ENCODE measurements at places on chromosomes 5 and 9.

DNA sequence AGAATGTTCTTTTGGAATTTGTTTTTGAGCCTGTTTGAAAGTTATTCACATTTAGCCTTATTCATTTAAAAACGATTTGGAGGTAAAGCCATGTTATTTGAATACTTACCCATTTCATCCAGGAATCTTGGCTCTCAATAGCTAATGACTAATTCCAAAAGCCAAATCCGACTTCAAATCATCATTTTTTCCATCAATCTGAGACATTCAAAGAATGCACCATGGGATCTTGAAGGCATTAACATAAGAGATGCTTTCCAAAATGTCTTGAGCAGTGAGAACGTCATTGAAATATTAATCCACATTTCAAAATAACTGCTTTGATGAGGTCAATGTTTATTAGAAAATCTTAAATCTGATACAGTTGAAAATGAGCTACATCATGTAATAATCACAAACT, 617.0 kb upstream of the RORB start:
- DNase-seq = no peak

- DNase-seq = no peak
These were observed 161.2 kb downstream of the C9orf50 start for GRCh38 chr9:129459547-129460322.

GRCh38 chr5:176879663-176880361, 19.3 kb downstream of the HK3 start:
- DNase-seq = no peak

DNA sequence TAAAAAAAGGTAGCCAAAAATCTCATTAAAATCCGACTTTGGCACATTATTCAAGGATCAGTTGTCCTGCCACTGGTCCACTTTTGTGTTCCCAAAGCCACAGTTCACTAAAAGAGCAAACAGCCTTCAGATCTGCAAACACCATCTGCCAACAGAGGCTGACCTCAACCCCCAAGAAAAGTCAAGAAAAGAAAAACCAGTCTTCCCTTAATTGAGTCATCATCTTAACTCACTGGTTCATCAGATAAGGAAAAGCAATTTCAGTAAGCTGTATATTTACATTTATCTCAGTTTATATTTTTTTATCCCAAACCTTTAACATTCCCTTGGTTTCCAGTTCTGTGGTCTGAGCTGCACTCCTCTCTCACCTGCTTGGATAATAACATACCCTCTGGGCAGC, 21.2 kb downstream of the RASEF start:
- DNase-seq = no peak

DNA sequence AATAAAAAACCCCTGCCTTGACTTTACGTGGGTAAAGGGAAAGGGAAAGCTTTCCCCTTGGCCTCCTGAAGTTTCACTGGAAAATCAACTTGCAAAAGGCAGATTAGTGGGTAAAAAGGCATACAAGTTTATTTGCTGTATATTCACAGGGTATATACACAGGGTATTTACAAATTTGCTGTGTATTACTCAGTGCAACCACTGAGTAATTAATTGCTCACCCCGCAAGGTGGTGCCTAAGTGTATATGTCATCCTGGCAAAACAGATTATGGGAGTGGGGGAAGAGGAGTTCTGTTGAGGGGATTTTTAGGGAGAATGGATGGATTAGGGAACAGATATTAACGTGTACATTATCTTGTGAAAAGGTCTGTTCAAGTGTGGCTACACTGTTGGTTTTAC, 7.1 kb upstream of the RARS1 start:
- no peak for DNase-seq

DNA sequence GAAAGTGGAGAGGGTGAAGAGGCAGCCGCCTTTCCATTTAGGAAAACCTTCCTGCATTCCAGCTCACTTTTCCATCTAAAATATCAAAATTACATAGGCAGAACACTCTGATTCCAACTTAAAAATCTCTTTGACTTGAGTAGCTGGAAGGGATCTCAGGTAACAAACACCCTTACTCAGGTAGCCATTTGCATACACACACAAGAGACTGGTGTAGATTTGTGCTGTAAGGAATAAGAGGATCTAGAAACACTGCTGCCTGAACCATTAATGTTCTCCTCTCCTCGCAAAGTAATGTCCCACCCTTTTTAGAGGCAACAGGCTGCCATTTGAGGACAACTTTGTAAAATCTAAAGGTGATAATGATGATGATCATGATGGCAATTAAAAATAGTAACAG, 53.5 kb downstream of the BNC2 start:
- DNase-seq = no peak

DNA sequence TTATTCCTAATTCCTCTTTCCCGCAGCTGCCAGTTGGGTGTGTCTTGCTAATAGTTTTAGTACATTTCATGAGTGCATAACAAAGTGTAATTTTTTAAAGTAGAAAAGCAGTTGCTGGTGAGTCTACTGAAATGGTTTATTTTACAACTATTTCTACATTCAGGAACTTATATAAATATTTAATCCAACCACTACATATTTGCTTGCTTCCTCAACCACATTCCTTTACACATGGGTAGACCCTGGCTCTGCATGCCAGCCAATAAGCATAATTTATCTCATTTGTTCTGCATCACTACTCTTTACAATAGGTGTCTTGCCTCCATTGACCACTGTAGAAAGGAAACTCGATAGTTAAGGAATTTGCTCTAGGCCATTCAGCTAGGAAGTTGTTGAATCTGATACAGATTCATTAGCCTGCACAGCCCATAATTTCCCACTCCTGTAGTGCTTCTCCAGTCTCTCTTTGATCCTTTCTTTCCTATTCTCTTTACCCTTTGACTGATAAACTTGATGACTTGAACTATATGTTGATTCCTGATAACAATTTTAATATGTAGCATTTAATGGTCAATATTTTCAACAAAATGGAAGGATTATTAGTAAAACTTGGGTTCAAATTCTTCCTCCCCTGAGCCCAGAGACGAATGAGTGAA, 342.5 kb upstream of the ACTBL2 start:
- no peak for DNase-seq

DNA sequence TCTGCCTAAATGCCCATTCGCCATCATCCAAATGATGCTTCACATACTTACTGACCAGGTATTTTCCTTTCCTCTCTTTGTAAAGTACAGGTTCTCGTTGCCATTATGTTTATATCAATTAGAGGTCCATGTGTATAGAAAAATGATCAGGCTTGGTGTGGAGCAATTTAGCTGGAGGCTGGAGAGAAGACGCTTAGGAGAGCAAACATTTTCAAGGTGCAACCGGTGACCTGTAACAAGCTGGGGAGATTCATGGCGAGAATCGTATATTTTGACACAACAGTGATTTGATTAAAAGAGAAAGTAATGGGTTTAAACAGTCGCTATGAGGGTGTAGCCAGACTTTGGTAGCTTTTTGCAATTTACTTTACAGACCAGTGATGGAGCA, 170.9 kb upstream of the TBCA start:
- DNase-seq = no peak

DNA sequence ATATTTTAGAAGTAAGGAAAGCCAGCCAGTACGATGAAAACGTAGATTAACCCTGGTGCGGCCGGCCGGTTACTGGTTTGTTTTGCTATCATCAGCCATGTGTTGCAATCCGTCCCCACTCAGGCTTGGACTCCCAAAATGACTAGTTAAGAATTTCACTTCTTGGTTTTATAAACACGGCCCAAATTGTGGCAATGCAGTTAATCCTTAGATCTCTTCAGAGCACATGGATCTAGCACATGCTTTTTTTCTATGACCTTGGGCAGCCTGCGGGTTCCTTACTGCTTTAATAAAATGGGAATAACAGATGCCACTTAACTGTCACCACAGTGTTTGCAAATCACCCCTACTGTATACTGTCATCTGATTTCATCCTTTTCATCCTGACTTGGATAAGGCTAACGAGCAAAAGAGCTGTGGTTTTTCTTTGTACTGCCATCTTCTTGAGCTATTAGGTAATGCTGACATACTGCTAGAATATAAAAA, 1.5 kb downstream of the NDFIP1 start:
- peak; percentile 33 for DNase-seq

GRCh38 chr9:34437006-34437925, 21.1 kb downstream of the FAM219A start:
- DNase-seq = peak; percentile 65

GRCh38 chr5:93845376-93845775, 104.0 kb upstream of the POU5F2 start:
- no peak for DNase-seq

DNA sequence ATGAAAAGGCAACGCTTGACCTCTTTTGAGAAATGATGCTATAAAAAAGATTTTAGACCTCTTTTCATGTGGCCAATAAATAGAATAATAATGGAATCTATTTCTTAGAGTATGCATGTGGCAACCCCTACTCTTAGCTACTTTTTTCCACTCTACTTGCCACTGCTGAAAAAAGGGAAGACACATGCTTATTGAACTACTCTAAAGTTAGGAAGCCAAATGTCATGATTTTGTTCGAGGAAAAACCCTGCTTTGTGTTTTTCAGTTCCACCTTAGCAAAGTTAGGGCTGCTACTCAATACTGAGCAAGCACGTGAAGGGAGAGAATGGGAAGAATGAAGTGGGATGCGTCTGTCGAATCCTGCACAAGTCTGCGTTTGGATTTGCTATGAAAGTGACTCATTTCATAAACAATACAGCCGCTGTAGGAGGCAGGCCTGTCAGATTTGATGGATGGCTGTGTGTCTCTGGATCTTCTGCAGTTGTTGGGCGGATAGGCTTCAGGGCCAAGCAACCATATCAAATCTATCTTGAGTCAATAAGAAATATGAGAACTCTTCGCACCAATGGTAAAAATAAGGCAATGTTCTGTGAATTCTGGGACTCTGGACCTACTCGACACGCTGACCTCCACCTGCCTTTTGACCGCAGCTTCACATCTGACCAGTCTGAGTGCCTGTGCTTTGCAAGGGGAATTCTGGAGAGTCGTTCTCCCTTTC, 333.6 kb downstream of the PIK3R1 start:
- DNase-seq = no peak

DNA sequence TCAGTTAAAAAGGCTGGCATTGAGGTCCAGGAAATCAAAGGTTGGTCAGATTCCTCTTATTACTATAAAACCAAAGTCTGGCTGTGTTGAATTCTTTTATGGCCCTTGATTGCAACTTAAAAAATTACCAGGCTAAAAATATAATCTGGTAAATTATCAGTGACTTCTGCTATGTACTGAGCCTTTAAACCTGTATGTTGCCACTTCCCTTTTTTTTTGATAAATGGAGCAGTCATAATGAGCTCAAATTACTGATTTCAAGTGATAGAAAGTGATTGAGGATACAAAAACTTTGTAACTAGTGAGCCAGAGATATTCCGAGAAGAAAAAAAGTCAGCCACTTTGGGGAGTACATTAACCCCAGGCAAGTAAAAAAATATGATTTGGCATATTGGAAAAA, 100.1 kb downstream of the GIN1 start:
- no peak for DNase-seq

DNA sequence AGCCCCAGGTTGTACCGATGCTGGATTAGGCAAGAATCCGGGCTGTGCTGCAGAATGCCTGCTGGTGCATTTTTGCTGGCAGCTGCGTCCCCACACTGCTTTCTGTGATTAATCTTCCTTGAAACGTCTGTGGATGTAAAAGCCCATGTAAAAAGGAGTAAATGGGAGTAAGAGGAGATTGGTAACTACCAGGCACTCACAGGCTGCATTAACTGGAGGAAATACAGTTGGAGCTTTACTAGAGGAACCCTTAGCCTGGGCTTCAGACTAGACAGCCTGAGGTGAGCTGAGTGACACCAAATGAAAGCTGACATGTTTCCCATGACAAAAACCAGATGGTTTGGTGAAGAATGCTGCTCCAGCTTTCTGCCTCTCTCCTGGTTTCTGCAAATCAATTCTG, 190.4 kb upstream of the GAS1 start:
- no peak for DNase-seq

DNA sequence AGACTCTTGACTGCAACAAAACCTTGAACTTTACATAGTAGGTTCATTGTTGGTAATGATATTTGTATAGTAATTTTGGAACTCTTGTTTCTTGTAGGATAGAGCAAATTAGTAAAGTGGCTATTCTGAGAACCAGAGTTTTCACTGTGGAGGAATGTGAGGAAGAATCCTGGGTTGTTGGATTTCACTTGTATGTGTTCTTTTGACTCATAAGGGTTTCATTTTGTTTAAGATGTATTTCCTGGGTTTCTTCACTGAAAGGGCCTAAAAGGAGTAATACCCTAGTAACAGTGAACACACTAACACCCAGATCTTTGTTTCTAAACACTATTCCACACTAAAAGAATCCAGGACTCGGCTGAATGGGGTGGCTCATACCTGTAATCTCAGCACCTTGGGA, 20.1 kb downstream of the TTC1 start:
- no peak for DNase-seq

GRCh38 chr5:168159425-168159824, 132.0 kb upstream of the WWC1 start:
- DNase-seq = peak; percentile 81

DNA sequence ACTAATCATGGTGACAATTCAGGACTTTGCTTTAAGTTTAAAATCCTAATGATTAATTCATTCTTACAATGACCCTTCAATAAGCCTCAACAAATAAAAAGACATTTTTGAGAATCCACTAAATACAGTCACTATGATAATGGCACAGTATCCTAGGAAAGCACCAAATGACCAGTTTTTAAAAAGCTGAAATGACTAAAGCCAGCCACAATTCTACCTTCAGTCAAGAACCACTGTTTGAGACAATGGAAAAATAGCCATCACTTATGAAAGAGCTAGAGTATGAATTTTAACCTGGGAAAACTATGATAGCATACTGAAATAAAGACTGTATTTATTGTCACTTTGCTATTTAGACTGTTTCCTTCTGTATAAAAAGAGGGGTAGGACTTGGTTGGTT, 14.0 kb downstream of the FBXW2 start:
- no peak for DNase-seq

- no peak for DNase-seq
These were observed 1.9 kb downstream of the CEL start for GRCh38 chr9:133063500-133064231.

GRCh38 chr9:93098236-93098946, 2.4 kb downstream of the CARD19 start:
- DNase-seq = peak; percentile 72

DNA sequence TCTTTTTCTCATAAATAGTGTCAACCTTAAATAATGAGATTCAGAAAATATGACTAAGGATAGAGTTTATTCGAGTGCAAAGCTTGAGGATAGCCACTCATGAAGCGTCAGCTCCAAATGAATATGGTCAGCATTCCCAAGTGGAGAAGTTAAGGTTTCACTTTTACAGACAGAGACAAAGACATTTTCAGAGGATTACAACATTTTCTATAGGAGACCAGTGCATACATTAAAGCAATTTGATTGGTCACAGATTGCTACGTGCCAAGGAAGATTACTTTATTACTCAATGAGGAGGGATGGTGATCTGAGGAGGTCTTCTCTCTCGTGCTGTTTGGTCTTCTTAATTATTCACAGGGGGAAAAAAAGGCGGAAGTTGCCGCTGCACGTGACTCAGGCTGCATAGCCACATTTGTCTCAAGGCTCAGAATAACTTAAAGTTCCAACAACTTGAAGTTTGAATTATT, 60.1 kb upstream of the SPATA31C2 start:
- DNase-seq = peak; percentile 36

- no peak for DNase-seq
These were observed 165.1 kb downstream of the CAAP1 start for GRCh38 chr9:26727471-26727870.
